ENCODE measurements at places on chromosomes 5 and 9.

DNA sequence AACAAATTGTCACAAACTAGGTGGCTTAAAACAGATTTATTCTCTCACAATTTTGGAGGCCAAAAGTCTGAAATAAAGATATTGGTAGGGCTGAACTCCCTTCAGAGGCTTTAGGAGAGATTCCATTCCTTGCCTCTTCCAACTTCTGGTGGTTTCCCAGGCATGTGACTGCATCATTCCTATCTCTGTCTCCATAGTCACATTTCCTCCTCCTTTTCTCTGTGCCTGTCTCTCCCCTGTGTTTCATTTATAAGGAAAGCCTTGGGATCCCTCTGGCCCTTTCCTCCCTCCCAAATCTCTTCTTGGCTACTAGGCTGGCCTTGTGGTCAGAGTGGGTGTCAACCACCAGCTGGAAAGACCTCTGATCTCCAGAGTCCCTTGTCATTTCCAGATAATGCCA is 78.2 kb downstream of the SNX18 start:
- no peak for DNase-seq

GRCh38 chr5:56637321-56637920 is 177.9 kb upstream of the MAP3K1 start:
- no peak for DNase-seq

- DNase-seq = no peak
Measured at GRCh38 chr9:93369686-93370085, 81.8 kb upstream of the FAM120A start.

DNA sequence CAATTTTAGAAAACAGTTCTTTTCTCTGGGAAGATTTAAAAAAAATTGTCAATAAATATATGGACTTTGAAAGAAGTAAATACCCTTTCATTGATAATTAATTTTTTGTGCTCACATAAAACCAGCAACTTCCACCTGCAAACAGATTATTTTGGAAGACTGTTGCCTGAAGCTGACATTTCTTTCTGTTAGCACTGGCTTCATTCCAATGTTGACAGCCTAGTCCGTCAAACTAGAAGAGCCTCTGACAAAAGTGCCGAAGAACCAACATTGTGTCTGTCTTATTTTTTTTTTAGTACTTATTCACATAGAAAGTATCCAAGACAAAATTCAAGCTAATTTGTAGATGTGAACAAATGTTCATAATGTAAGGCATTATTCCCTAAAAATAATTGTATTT is 108.6 kb upstream of the TMEM161B start:
- no peak for DNase-seq

- DNase-seq = no peak
Measured at GRCh38 chr5:176944268-176944667, 45.1 kb upstream of the HK3 start.

GRCh38 chr5:145385276-145385675 is 449.9 kb downstream of the PRELID2 start:
- DNase-seq = no peak

DNA sequence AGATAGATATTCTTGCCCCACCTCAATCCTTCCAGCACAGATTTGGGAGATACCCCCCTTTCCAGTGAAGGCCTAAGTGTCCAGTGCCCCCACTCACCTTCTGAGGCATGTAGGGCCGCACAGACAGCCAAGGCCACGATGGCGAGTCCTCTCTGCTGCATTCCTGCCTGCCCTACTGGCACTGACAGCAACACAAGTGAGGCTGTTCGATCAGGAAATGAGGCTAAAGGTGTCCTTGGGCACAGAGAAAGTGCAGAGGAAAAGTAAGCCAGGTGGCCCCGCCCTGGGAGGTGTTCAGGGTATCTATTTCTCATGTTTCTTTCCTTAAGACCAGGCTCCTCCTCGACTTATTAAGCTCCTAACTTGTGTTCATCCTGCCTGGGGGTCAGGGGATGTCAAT is at the start of gene CCL28:
TSS of gene CCL28 (minus strand) at position 236 of the 400 bp plus-strand sequence. CDS start at position 161, 75 bp downstream.
- DNase-seq = no peak

GRCh38 chr5:10853154-10853553 is 92.1 kb upstream of the DAP start:
- DNase-seq = no peak
